ENCODE measurements at places on chromosomes 11 and 22.
A peak's percentile ranks its signal among the peaks of the same experiment; 100 is the strongest.

- peak; percentile 13 for DNase-seq
Observed at GRCh38 chr11:108538022-108538424, 39.8 kb upstream of the POGLUT3 start.

DNA sequence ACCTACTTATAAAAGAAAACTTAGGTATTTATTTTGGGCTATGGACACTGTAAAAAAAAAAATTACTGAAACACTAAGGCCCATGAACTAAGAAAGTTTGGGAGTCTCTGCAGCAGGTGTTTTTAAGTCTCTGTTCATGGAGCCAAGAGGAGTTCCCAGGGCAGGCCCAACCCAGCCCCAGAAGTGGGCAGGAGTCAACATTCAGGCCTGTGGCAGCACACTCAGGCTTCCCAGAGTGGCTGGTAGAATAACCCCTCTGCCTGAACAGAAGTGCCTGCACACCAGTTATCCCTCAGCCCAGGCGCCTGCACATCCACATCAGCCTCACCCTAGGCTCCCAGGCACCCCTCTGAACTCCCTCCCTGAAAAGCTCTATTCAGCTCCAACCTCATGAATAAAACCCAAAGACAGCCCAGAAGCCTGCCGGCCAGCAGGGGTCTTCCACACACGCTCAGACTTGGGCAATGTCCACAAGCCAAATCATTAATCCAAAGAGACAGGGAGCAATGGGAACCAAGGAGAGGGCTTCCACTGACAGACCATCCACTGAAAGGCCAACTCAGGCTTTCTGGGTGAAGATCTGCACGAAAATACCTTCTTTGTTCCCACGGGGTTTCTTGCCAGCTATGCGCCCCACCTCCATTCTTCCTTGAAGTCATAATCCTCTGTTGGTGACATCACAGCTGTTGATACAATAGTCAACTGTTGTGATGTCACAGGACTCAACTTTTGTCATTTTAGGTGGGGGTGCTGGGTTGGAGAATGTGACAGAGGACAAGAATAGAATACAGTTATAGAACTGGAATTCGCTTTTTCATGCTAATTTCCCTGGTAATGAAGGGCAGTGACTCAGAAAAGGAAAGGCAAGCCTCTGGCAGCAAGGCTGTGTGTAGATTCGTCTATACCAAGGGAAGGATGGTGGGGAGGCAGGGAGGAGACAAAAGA, 83.7 kb downstream of the RPL27A start:
- peak; percentile 22 for DNase-seq

- peak; percentile 14 for DNase-seq
Observed at GRCh38 chr11:68341557-68342458, 29.4 kb downstream of the LRP5 start.

GRCh38 chr11:79708319-79708932, 267.6 kb upstream of the TENM4 start:
- DNase-seq: peak; percentile 2

GRCh38 chr22:43826142-43827002, 14.3 kb upstream of the EFCAB6 start:
- peak; percentile 67 for DNase-seq

Measured in brain (organoid and tissue), 16 donors.